ENCODE measurements at places on chromosomes 12 and 14.

- DNase-seq: no peak
Observed at GRCh38 chr14:94517248-94517640, 8.0 kb upstream of the SERPINA12 start.

GRCh38 chr14:104157016-104157928 lies 18.9 kb downstream of the KIF26A start:
- no peak for DNase-seq

DNA sequence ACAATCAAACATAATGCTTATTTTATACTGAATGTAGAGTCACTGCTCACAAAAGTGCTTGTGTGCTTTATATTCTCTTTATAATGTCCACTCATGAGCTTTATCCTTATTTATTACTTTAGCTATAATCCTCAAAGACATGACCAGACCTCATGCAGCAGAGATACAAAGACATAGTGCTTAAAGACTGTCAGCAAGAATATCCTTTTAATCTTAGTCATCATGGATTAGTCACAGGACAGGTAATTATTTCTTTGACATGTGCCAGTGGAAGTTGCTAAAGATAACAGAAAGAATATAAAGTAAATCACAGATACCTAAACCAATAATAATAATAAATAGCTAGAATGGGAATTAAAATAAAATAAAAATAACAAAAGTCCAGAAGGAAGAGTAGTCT lies 707.5 kb downstream of the BCL11B start:
- DNase-seq: no peak

- DNase-seq: no peak
Observed at GRCh38 chr12:29756741-29757390, 26.9 kb downstream of the TMTC1 start.

DNA sequence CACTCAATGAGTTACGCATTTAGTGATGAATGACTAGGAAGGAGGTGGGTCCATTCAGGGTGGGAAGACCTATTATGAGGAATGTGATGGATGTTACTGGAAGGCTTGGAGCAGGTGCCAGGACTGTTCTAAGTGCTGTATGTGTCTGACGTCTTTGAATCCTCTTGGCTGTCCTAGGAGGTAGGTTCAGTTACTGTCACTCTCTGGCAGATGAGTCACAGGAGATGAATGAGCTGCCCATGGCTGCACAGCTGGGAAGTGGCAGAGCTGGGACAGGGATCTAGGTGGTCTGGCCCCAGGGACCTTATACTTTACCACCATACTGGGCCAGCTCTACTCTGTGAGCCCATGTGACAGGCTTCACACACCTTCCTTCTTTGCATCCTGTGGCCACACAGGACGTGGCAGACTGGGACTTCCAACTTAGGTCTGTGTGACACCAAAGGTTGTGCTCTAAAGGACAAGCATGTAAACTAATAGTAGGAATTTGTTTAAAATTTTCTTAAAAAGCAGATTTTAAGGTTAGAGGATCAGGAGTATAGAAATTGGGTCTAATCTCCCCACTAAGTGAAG lies 24.0 kb downstream of the TCTN1 start:
- DNase-seq: no peak

GRCh38 chr12:2264651-2265232 lies 212.0 kb downstream of the CACNA1C start:
- no peak for DNase-seq

DNA sequence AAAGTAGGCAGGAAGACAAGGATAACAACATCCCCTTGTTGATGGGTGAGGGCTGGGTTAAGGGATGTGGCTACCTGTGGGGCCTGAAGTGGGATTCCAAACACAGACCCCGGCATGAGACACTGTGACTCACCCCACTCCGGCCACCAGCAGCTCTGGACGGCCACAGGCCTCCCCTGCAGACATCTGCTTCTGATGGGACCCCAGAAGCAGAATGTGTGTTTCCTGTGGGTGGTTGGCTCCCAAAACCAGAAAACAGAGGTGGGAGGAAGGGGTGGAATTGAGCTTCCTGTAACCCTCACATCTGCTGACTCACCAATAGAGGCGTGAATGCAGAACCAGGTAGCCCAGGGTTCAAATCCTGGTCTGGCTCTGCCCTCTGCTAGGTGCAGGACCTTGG lies 216.6 kb upstream of the PWP1 start:
- no peak for DNase-seq

- DNase-seq: no peak
Observed at GRCh38 chr12:19457561-19457960, 18.3 kb downstream of the AEBP2 start.

DNA sequence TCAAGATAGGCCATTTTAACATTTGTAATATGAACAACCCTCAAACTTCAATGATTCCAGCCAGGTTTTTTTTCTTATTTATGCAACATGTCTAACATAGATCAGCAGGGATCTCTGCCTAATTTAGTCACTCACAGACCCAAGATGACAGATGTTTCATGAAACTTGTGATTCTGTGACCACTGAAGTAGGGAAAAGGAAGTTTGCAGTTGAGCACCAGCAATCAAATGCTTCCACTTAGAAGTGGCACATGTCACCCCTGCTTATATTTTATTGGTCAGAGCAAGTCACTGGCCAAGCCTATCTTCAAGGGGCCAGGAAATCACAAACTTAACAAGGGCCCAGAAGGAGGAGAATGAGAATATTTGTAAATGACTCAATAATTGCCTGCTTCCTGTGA lies 150.6 kb downstream of the BCAT1 start:
- no peak for DNase-seq

DNA sequence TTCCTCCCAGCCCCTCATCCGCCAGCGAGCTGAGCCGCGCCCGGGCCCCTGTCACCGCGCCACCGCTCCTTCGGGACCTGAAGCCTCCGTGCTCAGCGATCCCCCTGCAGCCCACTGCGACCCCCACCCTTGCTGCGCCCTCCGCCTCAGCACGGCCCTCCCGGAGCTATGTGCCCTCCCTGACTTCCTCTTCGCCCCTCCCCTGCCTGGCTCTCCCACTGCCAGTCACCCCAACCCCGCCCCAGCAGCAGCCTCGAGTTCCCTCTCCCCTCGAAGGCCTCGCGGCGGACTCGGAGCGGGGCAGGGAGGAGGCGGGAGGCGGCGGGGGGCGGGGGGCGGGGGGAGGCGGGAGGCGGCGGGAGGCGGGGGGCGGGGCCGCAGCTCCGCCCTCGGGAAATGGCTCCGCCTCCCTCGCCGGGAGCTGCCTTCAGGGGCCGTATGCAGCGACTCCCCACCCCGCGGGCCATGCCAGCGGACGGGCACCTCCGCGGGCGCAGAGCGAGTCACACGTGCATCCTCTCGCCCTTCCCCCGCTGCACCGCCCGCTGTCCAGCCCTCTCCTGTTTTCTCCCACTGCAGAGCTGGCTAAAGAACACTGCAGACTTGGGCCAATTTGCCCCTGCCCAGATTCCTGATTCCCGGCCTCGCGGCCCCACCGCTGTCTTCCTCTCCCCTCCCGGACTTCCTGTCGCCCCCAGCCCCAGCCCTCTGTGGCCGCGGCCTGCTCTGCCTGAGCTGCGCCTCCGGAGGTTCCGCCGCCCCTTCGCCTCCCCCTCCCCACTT lies 29.1 kb upstream of the ADIPOR2 start:
- DNase-seq: no peak

GRCh38 chr14:65371784-65372183 lies 40.7 kb upstream of the FUT8 start:
- no peak for DNase-seq

- DNase-seq: no peak
Observed at GRCh38 chr12:78888568-78888967, 24.0 kb downstream of the SYT1 start.

DNA sequence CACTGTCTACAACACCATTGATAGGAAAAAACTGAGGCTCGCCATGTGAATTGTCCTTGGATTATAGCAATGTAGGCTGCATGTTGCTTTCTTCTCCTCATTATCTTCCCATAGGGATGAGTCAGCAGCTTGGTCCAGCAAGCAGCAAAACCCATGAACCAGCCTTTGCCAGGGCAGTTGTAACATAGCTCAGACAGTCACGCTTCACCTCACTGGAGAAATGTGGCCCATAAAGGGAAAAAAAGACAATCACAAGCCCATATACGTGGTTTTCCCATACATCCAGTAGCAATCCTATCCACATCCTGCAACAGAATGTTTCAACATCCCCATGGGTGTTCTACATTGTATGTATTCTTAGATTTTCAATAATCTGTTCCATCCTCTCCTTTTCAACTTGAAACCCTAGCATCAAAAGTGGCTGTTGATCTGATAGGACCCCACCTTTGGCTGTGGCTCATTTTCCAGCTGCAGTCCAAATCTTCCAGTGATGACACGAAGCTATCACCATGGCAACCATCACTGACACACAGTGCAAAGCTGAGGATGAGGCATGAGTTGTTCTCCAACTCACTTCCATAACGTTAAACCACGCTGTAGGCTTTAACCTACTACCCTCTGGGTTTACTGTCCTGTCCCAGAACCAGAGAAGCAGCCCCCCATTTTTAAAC lies 34.0 kb downstream of the GRIN2B start:
- peak; percentile 26 for DNase-seq

DNA sequence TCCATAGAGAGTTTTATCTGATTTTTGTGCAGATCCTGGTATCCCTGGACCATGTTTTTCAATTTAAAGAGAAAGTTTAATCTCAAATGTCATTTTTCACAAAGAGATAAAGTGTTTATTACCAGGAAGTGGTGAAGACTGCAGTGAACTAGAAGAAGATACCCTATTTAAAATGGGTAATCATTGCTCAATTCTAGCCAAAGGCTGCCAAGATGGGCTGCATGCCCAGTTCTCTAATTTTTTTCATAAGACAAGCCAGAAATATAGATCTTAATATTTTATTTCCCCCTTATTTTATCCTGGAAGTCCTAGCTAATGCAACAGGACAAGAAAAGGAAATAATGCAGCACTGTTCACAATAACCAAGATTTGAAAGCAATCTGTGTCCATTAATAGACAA lies 343.5 kb downstream of the PCNX1 start:
- no peak for DNase-seq

- DNase-seq: no peak
Observed at GRCh38 chr12:55972911-55973598, 823 bp upstream of the RAB5B start.

- DNase-seq: no peak
Observed at GRCh38 chr12:26868447-26869103, 35.6 kb upstream of the ITPR2 start.

DNA sequence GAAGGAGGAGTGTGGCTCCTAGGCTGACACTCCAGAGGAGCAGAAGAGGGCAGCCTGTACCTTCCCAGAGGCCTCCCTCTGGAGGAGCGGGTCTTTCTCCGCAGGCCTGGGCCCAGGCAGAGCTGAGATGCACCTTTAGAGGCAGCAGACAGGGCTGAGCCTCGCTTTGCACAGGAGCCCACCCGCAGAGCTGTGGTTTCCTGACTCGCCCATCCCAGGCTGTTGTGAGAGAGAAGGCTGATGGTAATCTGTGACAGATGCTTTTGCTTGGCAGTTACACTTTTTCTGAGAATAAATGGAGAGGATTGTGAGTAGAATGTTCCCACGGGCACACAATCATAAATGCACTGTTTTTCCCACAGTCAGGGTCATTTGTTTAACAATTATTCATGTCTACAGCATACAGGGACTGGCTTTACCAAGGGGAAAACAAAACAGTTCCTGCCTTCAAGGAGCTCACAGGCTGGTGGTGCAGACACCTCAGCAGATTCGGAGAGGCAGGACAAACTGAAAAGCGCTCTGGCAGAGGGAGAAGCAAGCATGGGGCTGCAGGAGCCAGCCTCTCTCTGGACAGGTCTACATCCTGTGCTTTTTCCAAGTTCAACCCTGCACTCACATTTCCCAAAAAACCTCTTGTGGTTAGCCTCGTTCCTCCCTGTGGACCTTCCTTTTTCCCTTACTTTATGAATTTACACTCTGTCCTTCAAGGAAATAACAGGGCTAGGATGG lies 13.9 kb downstream of the EVL start:
- DNase-seq: no peak

DNA sequence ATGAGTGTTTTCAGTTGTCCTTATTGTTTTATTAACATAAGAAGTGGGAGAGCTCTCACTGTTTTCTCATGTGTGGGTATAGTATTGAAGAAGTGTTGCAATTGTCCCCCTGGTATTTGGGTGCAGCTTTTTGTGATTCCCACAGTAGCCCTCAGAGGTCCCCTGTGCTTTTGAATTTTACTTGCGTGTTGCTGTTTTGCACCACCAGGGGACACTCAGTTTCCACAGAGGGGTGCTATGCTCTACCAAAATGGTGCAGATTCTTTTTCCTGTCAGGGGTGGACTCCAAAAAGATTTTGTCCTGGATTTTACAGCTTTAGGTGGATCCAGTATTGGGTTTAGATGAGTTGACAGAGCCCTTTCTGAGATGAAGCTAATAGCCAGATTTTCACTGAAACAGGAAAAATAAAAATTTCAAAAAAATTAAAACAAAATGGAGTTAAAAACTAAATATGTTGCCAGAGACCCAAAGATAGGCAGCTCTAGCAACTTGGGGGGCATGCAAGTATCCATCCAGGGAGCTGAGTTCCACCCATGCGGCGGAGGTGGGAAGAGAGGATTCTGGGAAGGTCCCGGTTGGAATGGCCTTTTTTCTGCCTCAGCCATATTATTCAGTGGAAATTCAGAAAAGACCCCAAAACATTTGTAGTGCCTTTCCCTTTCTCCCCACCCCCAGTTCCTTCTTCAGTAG lies 50.2 kb downstream of the TTLL5 start:
- DNase-seq: no peak

- no peak for DNase-seq
Observed at GRCh38 chr12:92563819-92564218, 139.0 kb upstream of the PLEKHG7 start.

- DNase-seq: no peak
Observed at GRCh38 chr14:86574778-86575129, 1044.8 kb downstream of the FLRT2 start.

Measured in left renal pelvis (tissue), 4 donors.